Cortex of kidney (tissue), 1 donor: ENCODE measurements at places on chromosomes 5 and 9.

- no peak for DNase-seq
These were observed 1.4 kb downstream of the IL11RA start for GRCh38 chr9:34653151-34654072.

GRCh38 chr9:135508211-135508820 is 7.8 kb downstream of the MRPS2 start:
- no peak for DNase-seq

- no peak for DNase-seq
These were observed 46.5 kb upstream of the FRRS1L start for GRCh38 chr9:109213285-109214121.

DNA sequence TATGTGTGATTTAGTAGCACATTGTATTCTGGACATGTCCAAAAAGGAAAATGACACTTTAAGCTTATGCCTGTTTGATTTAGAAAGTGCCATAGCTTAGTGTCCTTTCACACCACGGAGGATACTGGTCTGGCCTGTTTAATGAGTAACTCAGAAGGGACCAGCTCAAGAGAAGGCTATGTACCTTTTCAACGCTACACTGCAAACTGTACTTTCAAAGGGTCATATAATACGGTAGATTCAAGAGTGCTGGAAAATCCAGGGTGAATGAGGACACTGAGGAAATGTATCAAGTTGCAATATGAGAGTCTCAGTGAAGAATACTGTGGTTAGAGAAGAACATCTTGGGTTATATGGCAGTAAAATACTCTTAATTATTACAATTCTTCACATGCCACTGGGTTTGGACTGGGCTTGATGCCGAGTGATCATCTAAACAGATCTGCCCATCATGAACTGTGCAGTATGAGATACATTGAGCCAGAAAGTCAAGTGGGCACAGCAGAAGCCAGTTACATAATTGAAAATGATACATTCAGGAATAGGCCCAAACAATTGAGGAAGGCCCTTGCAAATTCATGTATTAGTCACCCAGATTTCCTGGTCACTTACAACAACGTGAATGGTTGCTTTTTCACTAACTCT is 1211.5 kb upstream of the CDH9 start:
- DNase-seq = no peak

- no peak for DNase-seq
These were observed 55.3 kb downstream of the SPEF2 start for GRCh38 chr5:35672995-35673394.

DNA sequence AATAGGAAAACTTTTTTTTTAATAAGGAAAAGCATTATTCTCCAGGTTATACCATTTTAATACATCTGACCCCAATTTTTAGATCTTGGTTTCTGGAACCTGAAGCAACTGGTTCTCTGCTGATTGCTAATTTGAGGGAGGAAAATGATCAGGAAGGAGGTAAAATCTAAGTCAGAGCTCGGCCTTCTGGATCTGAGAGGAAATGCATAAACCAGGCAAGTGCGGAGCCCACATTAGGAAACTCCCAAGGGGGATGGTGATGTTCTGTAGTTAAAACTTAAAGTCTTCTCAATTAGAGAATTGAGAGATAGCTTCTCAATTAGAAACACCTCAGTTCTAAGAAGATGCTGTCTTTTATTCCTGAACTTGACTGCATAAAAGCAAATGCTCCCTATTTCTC is 113.5 kb downstream of the TSSK1B start:
- DNase-seq = no peak

- no peak for DNase-seq
These were observed 128.4 kb downstream of the ZSWIM6 start for GRCh38 chr5:61460471-61460870.

DNA sequence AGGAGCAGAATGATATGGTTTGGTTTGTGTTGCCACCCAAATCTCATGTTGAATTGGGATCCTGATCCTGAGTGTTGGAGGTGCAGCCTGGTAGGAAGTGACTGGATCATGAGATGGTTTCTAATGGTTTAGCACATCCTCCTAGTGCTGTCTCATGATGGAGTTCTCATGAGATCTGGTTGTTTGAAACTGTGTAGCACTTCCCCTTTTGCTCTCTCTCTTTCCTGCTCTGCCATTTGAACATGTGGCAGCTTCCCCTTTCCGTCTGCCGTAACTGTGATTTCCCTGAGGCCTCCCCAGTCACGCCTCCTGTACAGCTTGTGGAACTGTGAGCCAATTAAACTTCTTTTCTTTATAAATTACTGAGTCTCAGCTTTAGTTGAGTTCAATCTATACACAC is 756.8 kb upstream of the CDH6 start:
- no peak for DNase-seq

- DNase-seq = no peak
These were observed 14.7 kb downstream of the ISL1 start for GRCh38 chr5:51397996-51398395.

DNA sequence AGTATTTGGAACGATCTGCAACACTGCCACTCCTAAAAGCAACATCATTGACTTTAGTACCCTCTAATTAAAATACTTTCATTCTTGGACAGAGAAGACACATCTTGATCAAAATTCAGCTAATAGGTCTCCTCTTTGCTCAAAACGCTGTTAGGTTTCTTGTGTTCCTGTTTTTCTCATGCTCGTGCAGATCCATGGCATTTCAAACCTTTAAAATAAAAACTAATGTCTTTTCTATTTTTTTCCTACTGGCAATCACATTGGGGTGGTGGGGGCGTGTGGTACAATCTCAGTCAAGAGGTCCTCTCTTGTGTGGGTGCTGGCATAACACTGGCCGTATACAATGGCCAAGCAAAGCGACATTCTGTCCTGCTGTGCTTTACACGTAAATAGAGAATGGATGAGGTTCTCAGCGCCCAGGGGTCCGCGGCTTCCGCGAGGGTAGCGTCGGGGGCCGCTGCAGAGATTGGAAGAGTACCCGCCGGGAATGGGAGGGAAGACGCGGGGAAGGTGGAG is 315 bp upstream of the GPR150 start:
- no peak for DNase-seq

DNA sequence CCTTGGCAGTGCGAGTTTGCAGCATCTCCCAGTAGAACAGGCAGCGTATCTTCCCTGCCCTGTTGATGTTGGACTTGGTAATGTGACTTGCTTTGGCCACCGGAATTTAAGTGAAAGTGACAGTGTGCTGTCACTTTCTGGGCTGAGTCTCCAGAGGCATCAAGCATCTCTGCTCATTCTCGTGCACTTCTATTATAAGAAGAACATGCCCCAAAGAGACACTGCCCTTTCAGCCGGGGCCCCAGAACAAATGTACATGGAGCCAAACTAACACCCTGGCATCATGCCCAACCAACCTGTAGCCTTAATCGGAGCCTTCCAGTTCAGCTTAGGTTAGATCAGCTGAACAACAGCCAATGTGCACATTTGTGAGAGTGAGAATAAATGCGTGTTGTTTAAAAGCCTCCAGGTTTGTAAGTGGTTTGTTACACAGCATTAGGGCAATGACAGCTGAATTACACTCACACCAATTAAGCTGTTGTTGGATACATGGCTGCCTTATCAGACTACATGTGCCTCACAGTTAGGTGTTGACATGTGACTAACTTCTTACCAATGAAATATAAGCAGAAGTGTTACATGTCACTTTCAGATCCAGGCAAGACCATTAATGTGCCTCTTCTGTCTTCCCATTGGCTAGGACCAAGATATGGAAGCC is 22.1 kb upstream of the FRMD3 start:
- no peak for DNase-seq

DNA sequence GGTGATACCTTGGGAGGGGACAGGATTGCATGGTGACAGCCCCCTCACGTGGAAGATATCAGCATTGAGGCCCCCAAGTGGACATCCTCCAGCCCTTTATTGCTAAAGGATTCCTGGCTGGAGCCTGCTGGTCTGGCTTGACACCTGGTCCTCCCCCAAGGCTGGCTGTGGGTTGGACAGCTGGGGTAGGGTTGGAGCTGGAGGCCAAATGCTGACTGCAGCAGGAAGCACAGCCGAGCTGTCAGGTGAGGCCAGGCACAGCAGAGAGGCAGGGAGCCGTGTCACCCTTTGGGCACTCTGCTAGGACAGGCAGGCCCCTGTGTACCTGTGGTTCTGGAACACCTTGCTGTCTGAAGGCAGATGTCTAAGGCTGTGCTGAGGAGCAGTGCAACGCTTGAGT is 2.2 kb downstream of the CACFD1 start:
- no peak for DNase-seq

DNA sequence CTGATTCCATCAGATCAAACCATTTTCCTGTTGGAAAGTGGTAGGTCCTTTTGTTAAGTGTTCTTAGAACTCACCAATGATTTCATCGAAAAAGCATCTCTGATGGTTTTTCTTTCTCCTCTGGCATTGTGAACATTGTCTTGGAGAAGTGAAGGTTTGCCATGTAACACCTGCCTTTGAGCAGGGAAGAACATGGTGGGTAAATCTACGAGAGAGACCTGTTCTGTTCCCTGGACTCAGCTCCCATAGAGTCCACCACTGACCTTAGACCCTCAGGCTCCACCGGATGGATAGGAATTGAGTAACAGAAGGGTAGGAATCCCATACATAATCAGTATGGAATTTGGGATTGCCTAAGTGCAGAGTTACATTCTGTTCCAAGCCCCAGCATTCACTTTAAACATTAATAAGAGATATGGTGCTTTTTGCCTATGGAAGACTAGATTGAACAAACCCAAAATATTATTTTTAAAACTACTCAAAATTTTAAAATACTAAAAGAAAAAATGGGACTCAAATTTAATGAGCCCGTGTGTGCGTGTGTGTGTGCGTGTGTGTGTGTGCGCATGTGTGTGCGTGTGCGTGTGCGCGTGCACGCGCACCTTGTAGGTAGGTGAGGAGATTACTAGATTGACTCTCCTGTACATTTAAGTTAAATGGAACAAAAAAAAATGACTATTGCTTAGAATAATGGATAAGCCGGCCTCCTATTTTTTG is 92.0 kb downstream of the C9orf152 start:
- no peak for DNase-seq
